ENCODE measurements at places on chromosomes 4 and X.

DNA sequence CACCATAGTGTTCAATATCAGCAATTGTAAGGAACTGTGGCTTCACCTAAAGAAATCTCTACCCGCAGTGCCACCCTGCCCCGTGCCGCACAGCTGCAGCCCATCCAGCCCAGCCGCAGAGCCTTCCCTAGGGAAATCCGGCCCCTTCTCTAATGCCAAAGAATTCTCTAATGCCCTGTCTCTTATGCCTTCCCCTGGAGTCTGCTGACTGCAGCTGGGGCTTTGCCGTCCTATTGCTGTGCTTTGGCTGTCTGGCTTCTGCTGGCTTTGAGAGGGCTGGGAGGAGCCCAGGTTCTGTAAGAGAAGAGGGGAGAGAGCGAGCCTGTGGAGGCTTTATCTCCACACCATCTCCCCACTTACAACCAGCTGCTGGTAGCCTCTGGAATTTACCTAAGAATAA, 85.9 kb upstream of the HELT start:
- DNase-seq, result no peak

DNA sequence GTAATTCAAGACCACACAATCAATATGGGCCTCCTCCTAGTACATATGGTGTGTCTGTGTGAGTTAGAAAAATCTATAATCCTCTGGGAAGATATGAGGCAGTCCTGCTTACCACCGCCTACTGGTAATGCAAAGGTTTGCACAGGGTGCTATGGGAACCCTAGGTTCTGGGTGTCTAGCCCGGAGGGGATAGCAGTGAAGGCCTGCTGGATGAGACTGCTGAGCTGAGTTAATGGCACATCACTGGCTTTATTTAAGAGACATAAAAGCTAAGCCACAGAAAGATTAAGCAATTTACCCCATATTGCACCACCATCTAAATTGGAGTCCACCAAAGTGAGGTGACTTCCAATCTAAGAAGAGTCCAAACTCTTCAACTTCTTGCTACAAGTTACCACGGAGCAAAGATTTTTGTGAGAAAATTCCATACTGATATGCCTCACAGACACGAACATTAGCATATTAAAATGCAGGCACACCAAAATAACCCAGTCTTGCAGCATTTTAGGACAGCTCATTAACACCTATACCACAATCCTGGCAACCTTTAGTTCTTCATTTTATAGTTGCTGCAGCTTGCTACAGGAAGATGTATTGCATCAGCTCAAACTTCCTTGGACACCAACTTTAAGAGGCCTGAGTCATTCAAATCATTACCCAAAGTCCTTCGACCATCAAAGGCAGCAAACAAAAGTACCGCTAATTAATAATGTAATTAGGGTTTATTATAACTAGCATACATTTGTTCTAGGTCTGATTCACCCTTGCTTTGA, 13.7 kb downstream of the DGKK start:
- DNase-seq, result no peak

DNA sequence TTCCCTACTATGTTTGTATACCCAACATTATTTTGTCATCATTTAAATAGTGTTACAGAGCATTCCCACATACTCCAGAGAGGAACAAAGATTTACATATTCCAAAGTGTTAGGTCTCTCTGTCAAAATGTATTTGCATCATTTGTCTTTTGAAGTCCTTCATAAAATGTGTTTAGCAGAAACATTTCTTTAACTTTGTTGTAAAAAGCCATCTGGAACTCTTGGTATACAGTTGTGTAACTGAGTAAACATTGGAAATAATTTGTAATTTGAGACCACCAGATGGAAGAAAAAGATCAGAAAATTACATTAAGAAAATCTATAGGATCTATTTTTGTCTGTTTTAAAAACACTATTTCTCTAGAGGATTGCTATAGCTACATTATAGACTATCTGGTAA, 56.6 kb upstream of the ALB start:
- DNase-seq, result no peak

GRCh38 chr4:102089850-102090621, 255.2 kb downstream of the SLC39A8 start:
- no peak for DNase-seq

DNA sequence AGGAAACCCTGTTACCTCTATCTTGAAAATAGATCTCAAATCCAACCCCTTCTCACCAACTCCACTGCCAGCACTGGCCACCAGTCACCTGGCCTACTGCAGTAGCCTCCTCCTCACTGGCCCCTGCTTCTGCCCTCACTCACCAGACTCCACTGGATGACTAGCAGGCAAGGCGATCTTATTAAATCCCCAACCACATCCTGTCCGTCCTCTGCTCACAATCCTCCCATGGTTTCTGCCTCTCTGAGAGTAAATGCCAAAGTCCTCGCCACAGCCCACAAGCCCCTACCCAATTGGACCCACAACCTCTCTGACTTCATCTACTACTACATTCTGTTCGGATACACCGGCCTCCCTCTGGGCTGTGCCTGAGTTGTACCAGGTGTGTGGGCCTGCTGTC, 5.4 kb upstream of the PIM2 start:
- no peak for DNase-seq

DNA sequence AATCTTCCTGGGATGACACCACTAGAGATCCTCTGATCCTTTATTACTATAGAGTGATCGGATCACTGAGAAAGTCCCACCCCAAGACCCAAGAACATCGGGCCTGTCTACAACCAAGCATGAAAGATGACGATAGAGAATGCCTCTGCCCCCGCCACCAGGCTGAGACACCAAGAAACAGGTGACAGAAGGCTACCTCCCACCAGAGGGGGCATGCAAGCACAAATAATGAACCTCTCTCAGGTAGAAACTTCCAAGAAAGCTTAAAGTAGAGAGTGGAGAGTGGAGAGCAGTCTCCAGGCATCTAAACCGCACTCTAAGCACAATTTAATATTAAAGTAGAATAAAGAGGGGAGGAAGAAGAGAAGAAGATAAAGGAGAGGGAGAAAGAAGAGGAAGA, 402.6 kb downstream of the INPP4B start:
- DNase-seq, result no peak

- no peak for DNase-seq
Observed at GRCh38 chrX:134453631-134454030, 6.3 kb upstream of the HPRT1 start.

DNA sequence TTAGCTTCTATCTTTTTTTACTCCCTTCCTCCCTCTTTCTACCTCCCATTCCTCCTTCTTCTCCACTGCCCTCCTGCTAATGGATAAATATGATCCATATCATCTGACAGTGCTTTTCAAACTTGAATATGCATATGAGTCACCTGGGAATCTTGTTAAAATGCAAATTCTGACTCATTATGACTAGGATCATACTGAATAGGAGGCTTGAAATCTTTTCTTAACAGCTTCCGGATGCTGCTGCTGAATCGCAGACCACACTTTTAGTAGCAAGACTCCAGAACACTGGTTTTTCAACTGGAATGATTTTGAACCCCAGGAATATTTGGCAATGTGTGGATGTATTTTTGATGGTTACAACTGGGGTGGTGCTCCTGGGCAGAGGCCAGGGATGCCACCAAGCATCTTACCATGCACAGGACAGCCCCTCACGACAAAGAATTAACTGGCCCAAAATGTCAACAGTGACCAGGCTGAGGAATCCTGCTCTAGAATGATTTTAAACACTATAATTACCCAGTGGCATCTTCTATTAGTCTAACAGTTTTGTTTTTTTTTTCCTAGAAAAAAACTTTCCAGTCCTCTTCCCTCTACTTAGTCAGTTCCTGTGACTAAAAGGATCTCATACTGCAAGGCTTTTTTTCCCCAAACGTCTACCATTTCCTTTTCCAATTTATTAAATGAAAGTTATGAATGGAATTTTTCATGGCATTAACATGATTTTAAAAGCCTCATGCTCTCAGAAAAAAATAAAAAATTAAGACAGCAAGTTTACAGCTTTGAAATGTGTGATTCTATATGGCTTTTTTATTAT, 10.6 kb upstream of the PYURF start:
- no peak for DNase-seq

- no peak for DNase-seq
Observed at GRCh38 chrX:46814966-46815365, 21.9 kb upstream of the RP2 start.

- DNase-seq, result no peak
Observed at GRCh38 chr4:61994036-61994435, 793.9 kb downstream of the ADGRL3 start.

DNA sequence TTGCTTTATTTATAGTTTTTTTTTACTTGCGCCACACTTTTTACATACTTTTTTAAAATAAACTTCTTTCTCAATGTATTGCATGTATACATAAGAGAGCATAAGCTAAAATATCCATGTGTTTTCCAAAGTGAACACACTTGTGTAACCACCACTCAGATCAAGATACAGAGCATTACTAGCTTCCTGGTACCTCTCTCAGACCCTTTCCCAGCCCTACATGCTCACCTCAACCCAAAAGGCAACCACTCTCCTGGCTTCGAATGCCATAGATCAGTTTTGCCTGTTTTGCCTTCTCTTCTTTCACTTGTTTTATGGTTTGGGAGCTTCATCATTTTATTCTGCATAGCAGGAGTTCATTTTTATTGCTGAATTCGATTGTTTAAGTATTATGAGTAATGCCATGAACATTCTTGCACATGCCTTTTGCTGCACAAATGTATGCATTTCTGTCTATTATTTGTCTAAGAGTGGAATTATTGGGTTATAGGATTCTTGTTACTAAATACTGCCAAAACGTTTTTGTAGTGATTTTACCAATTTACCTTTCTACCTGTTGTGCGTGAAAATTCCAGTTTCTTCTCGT, 45.9 kb upstream of the NUDT6 start:
- no peak for DNase-seq

DNA sequence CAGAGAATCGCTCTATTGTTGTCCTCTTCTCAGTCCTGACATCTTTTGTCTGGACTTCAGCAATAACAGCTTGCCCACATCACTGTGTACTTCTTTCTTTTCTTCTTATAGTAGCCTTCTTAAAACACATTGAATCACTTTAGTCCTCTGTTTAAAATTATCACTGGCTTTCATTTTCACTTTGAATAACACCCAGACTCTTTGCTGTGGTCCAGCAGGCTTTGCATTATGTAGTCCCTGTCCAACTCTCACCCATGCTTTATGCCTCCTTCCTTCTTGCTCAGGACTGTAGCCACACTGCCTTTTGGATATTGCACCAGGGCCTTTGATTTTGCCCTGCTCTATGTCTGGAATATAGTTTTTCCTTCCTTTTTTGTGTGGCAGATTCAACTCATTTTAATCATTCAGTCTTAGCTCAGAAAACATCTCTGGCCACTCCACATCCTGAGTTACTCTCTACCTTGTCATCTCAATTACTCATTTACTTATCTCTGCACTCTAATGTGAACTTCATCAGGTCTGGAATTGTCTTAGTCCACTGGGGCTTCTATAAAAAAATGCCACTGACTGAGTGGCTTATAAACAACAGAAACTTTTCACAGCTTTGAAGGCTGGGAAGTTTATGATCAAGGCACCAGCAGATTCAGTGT, 168.2 kb downstream of the C4orf33 start:
- no peak for DNase-seq

DNA sequence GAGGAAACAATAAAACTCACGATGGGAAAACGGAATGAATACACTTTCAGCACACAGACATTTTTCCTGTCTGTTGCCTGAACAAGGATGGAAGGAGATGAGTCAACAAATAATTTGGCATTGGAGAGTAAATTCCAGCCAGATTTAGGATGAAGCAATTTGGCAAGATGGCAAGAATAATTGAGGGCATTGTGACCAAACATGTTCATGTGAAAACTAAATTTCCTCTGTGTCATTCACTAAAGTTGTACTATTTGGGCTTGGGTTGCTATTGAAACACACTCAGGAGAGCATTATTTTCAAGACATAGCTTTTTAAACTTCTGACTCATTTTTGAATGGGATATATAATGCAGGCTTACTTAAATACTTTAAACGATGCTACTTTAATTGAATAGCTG, 1614.4 kb downstream of the PCDH19 start:
- no peak for DNase-seq

- DNase-seq, result no peak
Observed at GRCh38 chrX:42515939-42516338, 262.0 kb downstream of the PPP1R2C start.

GRCh38 chr4:124629681-124630080, 82.9 kb downstream of the ANKRD50 start:
- no peak for DNase-seq

- no peak for DNase-seq
Observed at GRCh38 chrX:75365243-75365975, 91.5 kb downstream of the UPRT start.

All from nephron progenitor cell (in vitro differentiated cells).